Fibroblast of skin of left quadriceps (primary cell): ENCODE measurements at places on chromosomes 5 and 9.

DNA sequence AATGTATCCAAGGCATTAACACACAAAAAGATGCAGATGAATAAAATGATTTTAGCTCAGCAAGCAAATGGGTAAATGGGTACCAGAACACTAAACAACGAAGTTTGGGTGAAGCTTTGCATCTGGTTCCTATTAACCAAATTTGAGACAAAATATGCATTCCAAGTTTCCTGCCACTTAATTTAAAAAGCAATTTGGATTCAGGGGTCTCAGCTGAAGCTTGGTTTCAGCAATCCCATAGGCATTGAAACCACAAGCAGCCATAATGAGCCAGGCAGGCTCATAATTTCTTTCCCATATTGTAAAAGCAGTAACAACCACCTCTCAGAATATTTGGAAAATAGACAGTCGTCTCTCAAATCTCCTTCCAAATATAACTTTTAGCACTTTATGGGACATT, 138.9 kb downstream of the NXNL2 start:
- no peak for DNase-seq

DNA sequence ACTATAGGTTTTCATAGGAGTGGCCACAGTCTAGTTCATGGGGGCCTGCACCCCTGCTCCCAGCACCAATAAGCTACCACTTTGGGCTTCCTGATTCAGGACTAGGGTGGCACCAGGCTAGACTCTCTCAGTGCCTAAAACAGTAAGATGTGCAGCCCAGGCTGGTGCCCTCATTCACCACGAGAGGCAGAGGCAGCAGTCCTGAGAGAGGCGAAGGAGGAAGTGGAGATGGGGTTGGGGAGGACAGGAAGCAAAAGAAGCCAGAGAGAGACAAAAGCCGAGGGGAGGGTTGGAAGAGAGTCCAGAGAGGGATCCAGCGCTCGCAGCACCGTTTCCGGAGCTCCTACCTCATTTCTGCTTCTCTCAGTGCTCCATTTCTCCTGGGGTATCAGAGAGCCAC, 180.9 kb downstream of the MED10 start:
- no peak for DNase-seq

GRCh38 chr9:115291841-115292240, 173.9 kb upstream of the TNC start:
- peak; percentile 17 for DNase-seq

- DNase-seq, result no peak
Measured at GRCh38 chr9:137225699-137226331, 841 bp downstream of the CYSRT1 start.

GRCh38 chr5:139895647-139896046, 100.0 kb downstream of the PSD2 start:
- DNase-seq, result no peak

DNA sequence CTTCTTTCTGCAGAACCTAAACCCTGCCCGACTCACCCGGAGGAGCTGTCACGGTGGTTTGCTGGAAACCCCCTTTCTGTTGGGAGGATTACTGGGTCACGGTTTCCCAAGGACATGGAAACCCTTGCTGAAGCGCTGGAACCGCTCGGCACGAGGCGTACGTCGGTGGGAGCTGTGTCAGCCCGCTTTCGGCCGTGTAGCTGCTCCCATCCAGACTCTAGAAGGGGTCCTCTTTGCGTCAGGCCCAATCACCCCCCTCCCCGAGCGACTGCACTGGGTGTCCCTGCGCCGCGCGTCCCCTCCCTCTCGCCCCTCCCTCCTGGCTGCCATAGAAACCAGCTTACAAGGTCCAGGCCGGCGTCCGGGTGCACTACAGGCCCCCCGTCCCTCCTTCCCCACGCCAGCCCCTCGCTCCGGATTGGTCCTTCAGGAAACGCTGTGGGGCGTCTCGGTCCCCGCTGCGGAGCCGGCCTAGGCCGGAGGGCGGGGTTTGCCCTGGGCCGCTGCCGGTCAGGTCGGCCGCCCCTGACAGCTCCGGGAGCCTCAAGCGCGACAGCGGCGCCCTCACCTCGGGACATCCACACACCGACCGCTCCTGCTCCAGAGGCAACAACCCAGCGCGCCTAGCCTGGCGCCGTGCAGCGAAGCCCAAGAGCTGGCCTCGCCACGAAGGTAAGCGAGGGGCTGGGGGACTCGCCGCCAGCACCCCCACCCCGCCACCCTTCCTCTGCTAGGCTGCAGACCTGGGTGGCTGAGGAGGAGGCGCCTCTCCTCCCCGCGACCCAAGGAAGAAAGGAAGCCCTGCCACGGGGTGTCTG, at the start of gene NIM1K:
Gene NIM1K, plus strand, starts transcription at position 486 of the 818 bp plus-strand sequence. CDS start 53,551 bp downstream, outside the sequence.
- no peak for DNase-seq

DNA sequence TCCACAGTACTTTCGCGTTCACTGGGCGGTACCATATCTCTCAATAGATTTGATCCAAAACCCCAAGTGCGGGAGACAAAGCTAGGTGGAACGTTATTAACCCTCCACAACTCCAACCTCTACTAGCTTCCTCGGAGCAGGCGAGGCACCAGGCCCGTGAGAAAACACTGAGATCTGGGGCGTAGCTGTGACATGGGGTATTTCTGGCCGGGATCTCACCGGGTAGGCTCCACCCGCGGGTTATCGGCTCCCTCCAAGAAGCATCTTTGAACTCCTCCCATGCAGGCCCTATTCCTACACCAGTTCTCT, 350 bp upstream of the SLC25A46 start:
- no peak for DNase-seq

DNA sequence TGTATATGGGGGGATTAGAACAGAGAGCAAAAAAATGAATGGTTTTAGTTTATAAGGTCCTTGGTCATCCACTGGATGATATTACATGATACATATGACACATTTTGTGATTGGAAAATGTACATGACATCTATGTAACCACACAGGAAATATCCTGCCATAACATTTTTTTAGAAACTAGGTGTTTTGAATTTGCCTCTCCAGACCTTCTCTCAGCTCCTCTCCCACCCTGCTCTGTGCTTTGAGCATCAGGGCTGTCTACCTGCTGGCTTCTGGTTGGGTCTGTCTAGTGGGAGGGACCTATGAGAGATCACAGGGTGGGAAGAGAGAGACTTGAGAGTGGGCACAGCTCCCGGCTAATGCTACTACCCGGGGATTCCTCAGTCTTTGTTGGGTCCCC, 24.4 kb downstream of the AKNA start:
- DNase-seq, result no peak

GRCh38 chr5:16536246-16536645, 70.6 kb upstream of the ZNF622 start:
- no peak for DNase-seq

- no peak for DNase-seq
Measured at GRCh38 chr9:108117306-108117705, 627.7 kb upstream of the KLF4 start.

- DNase-seq, result no peak
Measured at GRCh38 chr9:92763721-92764380, 782 bp downstream of the BICD2 start.

GRCh38 chr9:132507670-132508469, 74.5 kb upstream of the BARHL1 start:
- DNase-seq, result peak; percentile 39
